Stimulated activated naive CD8-positive, alpha-beta T cell treated with anti-CD3 and anti-CD28 coated beads, Interleukin-15, Interleukin-2, amounts not matched to agents 100 U/mL and 50 U/mL, for 24 hours (primary cell): ENCODE measurements at places on chromosomes 16 and 17.
A peak's percentile ranks its signal among the peaks of the same experiment; 100 is the strongest.

DNA sequence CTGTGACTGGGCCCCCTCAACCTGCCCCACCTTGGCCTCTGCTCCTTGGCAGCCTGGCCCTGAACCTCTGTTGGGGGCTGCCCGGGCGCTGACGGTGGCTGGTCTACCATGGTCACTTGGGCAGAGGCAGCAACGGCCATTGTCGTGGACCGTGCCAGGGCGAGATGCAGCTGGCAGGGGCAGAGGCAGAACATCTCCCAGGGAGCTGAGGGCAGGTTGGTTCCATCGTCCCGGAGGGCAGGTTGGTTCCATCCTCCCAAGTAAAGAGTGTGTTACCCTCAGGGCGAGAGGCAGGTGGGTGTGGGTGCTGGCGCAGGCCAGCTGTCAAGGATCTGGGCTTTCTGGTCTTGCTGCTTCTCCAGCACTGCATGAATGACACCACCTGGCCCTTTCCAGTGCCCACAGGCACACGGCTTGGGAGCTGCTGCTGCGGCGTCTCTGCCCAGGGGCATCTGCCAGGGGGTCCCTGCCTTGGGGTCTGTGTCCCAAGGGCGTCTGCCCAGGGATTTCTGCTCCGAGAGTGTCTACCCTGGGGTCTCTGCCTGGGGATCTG lies 12.0 kb downstream of the ACSF3 start:
- no peak for DNase-seq

DNA sequence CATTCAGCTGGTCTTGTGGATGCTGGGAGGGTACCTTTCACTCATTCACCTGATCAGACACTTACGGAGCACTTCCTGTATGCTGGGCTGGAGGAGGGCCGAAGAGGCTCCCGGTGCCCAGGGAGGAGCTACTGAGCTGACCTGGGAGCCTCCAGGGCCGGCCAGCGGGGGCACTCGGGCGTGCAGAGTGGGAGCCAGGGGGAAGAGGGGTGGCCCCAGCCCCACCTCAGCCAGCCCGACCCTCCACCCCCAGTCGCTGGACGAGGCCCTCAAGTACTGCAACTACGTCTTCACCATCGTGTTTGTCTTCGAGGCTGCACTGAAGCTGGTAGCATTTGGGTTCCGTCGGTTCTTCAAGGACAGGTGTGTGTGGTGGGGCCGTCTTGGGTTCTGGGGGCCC lies 10.3 kb downstream of the TPSG1 start:
- no peak for DNase-seq

DNA sequence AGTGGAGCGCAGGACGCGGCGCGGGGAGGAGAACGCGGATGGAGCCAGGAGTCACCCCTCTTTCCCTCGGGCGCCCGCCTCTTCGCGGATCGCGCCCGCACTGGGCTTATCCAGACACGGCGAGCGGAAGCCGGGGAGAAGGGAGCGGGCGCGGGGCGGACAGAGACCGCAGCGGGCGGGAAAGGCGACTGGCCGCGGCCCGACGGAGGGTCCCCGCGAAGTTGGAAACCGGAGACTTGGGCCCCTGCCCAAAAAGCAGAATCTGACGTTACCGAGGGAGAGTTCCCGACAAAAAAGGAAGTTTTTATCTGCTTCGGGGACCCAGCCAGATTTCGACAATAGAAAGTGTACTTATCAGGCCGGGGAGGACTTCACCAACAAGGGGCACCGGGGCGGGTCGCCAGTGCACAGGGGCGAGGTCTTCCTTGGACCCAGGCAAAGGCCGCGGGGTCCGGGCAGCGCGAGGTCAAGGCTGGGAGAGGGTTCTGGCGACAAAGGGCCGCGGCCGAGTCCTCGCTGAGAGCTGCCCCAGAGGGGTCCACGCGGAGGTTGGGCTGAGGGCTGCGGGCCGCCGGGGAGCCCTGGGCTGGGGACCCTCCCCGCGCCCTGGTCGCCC lies 519 bp downstream of the ST6GALNAC2 start:
- DNase-seq: no peak

DNA sequence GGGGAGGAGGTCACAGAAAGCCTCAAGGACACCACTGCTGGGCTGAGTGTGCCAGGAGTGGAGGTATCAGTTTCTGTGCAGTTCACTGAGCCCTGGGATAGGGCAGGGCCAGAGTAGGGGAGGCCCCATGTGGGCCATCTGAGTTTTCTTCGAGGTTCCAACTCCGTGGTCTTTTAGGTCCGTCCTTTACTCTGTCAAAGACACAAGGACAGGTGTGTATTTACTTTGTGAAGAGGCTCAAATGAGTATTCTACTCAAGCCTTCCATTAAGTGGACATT lies 59.5 kb downstream of the USP22 start:
- DNase-seq: no peak

DNA sequence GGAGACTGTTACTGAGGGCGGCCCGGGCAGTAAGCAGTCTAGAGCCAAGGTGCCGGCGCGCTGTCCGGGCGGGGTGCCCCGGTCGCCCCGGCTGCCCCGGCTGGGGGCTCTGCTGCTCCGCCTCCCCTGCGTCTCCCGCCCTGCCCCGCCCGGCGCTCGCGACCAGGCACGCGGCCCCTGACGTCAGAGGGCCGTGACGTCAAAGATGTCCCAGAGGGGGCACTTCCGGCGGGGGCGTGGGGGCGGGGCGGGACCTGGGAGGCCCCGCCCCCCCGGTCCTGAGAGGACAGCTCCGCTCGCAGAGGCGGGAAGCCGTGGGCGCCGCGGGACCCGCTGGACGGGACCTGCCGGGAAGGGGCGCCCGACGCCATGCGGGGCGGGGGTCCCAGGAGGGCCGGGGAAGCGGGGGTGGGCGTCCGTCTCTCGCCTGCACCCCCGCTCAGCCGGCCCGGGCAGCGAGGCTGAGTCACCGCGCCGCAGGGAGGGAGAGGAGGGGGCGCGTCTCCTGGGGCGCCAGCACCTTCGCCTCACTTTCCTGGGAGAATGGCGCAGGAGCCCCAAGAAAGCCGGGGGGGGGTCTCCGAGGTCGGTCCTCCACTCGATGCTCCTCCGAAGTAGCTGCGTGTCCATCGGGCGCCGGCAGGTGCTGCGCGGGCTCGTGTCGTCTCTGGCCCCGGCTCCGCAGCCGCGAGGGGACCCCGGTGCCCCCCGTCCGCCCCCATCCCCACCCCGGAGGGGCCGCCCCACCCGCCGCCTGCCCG lies 4.4 kb upstream of the HIC1 start:
- DNase-seq: peak; percentile 82

DNA sequence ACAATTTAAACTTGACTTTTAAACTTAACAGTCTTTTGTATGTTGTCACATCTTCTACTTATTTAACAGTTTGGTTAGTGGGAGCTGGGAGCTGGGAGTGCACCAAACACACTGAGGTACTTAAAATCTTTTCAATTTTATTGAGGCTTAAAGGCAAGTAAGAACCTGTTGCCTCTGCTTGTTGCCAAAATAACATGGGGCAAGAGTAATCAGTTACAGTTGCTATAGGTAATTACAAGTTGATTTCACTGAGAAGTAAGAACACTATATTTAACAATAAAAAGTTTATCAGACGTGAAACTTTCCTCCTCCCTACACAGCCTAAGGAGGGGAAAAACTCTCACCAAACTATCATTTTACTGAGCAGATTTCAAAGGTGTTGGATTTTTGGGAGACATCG lies 135.2 kb downstream of the FTO start:
- no peak for DNase-seq

DNA sequence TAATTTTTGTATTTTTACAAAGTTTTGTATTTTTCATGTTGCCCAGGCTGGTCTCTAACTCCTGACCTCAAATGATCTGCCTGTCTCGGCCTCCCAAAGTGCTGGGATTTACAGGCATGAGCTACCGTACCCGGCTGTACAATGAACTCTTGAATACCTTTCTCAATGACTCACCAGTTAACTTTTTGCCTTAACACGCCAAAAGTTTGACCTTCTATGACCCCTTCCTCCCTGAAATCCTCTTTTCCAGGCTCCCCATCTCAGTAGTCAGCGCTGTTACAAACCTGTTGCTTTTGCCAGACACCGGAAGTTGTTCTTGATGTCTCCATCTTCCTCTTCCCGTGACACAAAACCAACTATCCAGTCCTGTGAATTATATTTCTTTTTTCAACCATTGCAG lies 158.1 kb upstream of the ASIC2 start:
- DNase-seq: no peak

DNA sequence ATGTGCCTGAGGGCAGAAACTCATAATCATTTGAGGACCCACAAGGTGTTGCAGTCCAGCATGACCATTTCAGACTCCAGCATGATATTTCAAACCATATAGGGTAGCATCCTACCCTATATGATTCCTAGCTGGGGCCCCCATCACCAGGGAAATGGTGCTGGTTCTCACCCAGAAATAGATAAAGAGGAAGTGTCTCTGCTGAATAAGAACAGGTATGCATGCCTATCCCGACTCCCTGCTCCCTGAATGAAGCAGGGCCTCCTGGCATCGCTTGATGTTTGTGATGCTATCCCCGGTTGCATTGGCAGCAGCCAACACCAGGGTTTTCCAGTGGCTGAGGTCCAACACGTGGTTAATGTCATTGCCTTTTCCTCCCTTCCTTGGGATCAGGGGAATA lies 17.1 kb upstream of the HEATR6 start:
- DNase-seq: no peak

- DNase-seq: no peak
These were observed 109.5 kb downstream of the SALL1 start for GRCh38 chr16:51041546-51041945.

- peak; percentile 29 for DNase-seq
These were observed 22.3 kb upstream of the SMPD3 start for GRCh38 chr16:68470461-68471150.

GRCh38 chr16:12502676-12503075 lies 301.0 kb downstream of the CPPED1 start:
- no peak for DNase-seq

DNA sequence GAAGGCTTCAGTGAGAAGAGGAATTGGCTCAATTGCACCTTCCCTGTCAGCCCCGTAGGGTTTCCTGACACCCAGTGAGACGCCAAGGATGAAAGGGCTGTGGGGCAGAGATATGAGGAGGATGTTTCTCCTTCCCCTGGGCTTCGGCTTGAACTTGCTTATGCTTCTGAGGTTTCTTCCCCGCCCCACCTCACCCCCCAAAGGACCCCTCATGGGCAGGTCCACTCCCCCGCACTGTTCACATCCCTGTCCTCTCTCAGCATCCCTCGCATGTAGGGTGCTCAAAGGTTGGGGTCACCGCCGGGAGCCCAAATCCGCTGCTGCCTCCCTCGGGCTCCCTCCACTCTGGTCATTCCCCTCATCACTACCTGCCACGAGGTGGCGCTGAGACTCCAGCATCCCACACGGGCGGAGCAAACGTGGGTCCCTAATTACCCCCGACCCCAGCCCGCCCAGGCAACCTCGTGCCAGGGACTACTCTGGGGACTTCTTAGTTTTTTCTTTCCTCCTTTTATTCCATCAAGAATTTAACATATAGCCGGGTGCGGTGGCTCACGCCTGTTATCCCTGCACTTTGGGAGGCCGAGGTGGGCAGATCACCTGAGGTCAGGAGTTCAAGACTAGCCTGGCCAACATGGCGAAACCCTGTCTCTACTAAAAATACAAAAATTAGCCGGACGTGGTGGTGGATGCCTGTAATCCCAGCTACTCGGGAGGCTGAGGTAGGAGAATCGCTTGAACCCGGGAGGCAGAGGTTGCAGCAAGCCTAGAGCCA lies 3.3 kb upstream of the TRARG1 start:
- DNase-seq: peak; percentile 81

DNA sequence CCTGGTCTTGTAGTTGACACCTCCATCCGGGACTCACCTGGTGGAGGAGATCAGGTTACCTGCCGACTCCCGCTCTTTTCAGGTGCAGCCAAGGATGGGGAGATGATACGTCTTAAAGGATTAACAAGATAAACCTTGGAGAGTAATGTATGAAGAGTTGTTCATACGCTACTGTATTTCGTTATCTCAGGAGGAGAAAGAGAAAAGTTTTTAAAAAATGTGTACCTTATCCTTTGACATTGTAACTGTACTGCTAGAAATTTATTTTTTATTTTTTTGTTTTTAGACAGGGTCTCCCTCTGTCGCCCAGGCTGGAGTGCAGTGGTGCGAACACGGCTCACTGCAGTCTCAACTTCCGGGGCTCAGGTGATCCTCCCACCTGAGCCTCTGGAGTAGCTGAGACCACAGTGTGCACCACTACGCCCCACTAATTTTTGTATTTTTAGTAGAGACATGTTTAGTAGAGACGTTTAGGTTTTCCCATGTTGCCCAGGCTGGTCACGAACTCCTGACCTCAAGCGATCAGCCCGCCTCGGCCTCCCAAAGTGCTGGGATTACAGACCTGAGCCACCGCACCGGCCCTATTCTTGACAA lies 764 bp upstream of the SMURF2 start:
- DNase-seq: no peak

GRCh38 chr16:85715169-85716021 lies 26.6 kb upstream of the GINS2 start:
- DNase-seq: no peak

GRCh38 chr17:44961921-44962350 lies 6.2 kb downstream of the C1QL1 start:
- no peak for DNase-seq

- no peak for DNase-seq
These were observed 10.3 kb downstream of the KRABD2 start for GRCh38 chr17:8366231-8366630.

DNA sequence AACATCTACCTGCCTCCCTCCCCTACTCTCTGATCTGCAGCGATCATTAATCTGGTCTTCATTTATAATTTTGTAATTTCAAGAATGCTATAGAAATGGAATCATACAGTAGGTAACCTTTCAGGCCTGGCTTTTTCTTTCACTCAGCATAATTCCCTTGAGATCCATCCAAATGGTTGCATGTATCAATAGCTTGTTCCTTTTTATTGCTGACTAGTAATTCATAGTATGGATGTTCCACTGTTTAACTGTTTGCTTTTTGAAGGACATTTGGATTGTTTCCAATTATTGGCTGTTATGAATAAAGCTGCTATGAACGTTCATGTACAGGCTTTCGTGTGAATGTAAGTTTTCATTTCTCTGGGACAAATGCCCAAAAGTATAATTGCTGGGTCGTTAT lies 125.2 kb downstream of the USP31 start:
- no peak for DNase-seq

- DNase-seq: no peak
These were observed 18.3 kb downstream of the TEKT3 start for GRCh38 chr17:15323131-15323530.

- DNase-seq: no peak
These were observed 138.3 kb downstream of the CHD9NB start for GRCh38 chr16:52914428-52914827.

- DNase-seq: no peak
These were observed 11.7 kb upstream of the CD300H start for GRCh38 chr17:74578979-74579378.

DNA sequence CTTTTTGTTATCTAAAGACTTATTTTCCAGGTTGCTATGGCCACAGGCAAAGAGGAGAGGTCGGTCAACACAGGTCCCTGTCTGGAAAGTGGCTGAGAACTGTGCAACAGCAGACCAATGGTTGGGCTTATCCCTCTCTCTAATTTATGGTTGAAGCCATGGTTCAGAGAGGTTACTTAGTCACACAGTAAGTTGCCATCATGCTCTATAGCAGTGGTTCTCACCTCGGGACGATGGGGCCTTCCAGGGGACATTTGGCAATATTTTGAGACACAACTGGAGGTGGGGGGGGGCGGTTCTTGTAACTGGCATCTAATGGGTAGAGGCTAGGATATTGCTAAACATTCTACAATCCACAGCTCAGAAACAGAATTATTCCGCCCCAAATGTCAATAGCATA lies 842 bp upstream of the LDAF1 start:
- DNase-seq: no peak

GRCh38 chr17:48726114-48726915 lies 2.2 kb downstream of the HOXB13 start:
- no peak for DNase-seq

GRCh38 chr16:88911136-88911945 lies 44.9 kb upstream of the PABPN1L start:
- no peak for DNase-seq
